ENCODE measurements at places on chromosomes 11 and 22.

- H3K4me3 ChIP-seq: no peak overlapping the region
- DNase-seq: no peak
- H3K4me1 ChIP-seq: no peaks in the 10 kb centered on the region
- no peaks in the 10 kb centered on the region for H3K27me3 ChIP-seq
- H3K27ac ChIP-seq: no peak overlapping the region
Measured at GRCh38 chr22:44097263-44098020, 73.3 kb downstream of the PARVB start.

GRCh38 chr11:117438371-117439000 is 110.8 kb downstream of the CEP164 start:
- H3K4me3 ChIP-seq: no peak overlapping the region
- no peak overlapping the region for H3K27ac ChIP-seq
- DNase-seq: no peak
- no peaks in the 10 kb centered on the region for H3K4me1 ChIP-seq
- H3K27me3 ChIP-seq: no peaks in the 10 kb centered on the region
- H3K36me3 ChIP-seq: no peaks in the 10 kb centered on the region

DNA sequence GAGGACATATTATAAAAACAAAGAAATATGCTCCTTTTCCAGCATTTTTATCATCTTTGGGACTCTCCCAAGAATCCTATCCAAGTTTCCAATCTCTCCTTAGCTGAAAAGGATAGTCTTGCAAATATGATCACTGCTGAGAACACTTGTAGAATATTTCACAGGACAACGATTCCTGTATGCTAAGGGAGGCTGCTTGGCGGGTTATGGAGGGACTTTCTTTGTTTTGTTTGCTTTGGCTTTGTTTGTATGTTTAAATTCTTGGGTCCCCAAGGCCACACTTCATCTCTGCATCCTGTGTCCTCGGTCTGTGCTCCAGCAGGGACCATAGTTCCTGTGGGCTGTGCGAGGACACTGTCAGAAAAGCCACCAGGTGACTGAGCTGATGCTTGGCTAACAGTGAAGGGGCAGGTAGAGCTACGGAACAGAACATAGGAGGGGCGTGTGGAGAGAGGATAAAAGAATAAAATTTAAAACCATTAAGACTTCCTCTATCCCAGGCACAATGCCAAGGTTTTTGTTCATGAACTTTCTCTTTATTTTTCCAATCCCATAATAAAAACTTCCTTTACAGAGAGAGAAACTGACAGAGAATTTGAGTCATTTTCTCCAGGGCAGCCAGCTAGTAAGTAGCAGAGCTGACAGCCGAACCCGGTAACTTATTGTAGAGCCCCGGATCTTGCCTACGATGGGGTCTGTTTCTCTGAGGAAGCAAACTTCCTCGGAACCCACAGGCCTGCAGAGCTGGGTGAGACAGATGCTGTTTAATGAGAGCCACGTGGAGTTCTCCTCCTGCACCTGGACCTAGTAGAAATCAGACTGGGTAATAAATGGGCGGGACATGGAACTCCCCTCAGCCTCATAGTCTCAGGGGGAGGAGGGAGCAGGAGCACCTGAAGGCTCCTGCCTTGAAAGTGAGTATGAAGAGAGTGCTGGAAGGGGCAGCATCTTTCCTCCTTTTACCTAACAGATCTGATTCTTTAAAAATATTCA is at the start of gene IZUMO1R:
Gene IZUMO1R (plus strand): TSS at position 615 of the 993 bp plus-strand sequence. CDS start 1,057 bp downstream, outside the sequence.
- H3K4me1 ChIP-seq: peaks cover 8% of the 10 kb centered on the region
- peak within 1 kb of the TSS; percentile 71 for H3K27ac ChIP-seq
- H3K36me3 ChIP-seq: no peaks in the 10 kb centered on the region
- no peak for DNase-seq
- H3K27me3 ChIP-seq: no peaks in the 10 kb centered on the region

GRCh38 chr22:18999008-18999407 is 62.9 kb upstream of the PRODH start:
- no peak overlapping the region for H3K27ac ChIP-seq
- no peaks in the 10 kb centered on the region for H3K4me1 ChIP-seq
- no peaks in the 10 kb centered on the region for H3K36me3 ChIP-seq
- no peak overlapping the region for H3K4me3 ChIP-seq

GRCh38 chr22:27612115-27612514 is 189.4 kb downstream of the MN1 start:
- no peak overlapping the region for H3K27ac ChIP-seq
- no peak overlapping the region for H3K4me3 ChIP-seq
- H3K36me3 ChIP-seq: no peaks in the 10 kb centered on the region
- no peaks in the 10 kb centered on the region for H3K27me3 ChIP-seq
- DNase-seq: no peak

GRCh38 chr11:73306977-73307322 is 1.1 kb upstream of the ARHGEF17 start:
- H3K4me1 ChIP-seq: no peaks in the 10 kb centered on the region
- no peak for DNase-seq
- H3K27ac ChIP-seq: peak overlapping the region; percentile 94
- H3K36me3 ChIP-seq: no peaks in the 10 kb centered on the region
- H3K4me3 ChIP-seq: peak overlapping the region; percentile 75

GRCh38 chr22:46429325-46429853 is 93.9 kb downstream of the TRMU start:
- DNase-seq: no peak
- no peaks in the 10 kb centered on the region for H3K27me3 ChIP-seq
- H3K36me3 ChIP-seq: no peaks in the 10 kb centered on the region
- H3K4me1 ChIP-seq: no peaks in the 10 kb centered on the region
- H3K27ac ChIP-seq: no peak overlapping the region
- H3K4me3 ChIP-seq: no peak overlapping the region

- H3K36me3 ChIP-seq: peaks cover 31% of the 10 kb centered on the region
- no peak for DNase-seq
- no peak overlapping the region for H3K27ac ChIP-seq
Measured at GRCh38 chr22:23789638-23790037, 2.9 kb downstream of the SMARCB1 start.

DNA sequence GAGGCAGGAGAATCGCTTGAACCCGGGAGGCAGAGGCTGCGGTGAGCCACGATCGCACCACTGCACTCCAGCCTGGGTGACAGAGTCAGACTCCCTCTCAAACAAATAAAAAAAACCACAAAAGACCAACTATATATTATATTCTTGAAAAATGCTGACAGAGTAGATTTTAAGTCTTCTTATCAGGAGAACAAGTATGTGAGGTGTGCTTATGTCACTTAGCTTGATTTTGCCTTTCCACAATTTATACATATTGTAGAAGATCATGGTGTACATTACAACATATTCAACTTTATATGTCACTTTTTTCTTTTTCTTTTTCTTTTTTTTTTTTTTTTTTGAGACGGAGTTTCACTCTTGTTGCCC is 24.1 kb upstream of the CARS1 start:
- no peaks in the 10 kb centered on the region for H3K4me1 ChIP-seq
- H3K36me3 ChIP-seq: no peaks in the 10 kb centered on the region
- no peak for DNase-seq
- H3K27ac ChIP-seq: no peak overlapping the region

DNA sequence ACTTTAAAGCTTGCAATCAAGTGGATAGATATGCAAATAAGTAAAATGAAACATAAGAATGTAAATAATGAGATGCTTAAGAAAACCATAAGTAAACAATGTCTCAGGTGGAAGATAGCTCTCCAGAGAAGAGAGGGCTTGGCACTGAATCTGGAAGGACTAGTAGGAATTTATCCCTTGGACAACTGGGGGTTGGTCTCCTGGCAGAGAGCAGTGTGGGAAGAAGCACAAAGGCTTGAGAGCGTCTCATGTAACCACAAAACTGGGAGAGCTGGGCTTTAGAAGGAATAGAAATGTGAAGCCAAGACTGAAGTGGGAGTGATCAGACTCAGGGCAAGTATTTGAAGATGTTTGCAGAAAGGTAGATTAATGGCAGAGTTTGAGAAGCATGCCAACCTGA is 31.3 kb downstream of the CARD18 start:
- DNase-seq: no peak
- H3K27me3 ChIP-seq: no peaks in the 10 kb centered on the region
- no peaks in the 10 kb centered on the region for H3K4me1 ChIP-seq
- H3K36me3 ChIP-seq: no peaks in the 10 kb centered on the region

DNA sequence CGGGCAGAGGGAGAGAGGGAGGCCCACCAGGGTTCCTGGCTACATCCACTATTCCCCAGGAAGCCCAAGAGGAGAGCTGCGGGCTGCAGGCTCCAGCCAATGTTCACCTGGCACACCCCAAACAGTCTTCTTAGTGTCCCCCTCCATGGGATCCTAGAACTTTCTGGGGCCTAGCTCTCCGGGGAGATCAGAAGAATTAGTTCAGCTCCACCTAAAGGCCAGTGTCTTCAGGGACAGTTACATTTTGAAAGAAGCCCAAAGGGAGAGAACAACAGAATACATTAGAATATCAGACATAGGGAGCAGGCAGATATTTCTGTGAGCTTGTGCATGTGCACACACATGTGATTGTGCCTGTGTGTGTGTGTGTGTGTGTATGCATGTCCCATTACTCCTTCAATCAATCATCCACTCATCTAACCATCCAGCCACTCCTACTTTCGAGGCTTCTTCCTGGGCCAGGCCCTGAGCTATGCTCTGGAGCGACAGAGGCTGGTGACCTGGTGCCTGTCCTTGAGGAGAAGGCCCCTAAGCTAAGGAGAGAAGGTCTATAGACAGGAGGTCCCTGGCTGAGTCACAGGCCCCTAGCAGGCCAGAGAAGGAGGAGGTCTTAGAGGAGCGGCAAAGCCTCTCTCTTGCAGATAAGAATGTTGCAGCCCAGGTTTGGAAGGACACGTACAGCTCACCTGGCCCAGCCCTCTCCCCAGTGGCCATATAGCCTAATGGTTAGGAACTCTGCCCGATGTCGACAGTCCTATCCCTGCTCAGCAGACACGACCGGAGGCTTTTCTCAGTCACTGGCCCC is 165.5 kb downstream of the DSCAML1 start:
- no peak overlapping the region for H3K4me3 ChIP-seq
- no peaks in the 10 kb centered on the region for H3K27me3 ChIP-seq
- H3K27ac ChIP-seq: no peak overlapping the region
- no peaks in the 10 kb centered on the region for H3K4me1 ChIP-seq
- no peak for DNase-seq

DNA sequence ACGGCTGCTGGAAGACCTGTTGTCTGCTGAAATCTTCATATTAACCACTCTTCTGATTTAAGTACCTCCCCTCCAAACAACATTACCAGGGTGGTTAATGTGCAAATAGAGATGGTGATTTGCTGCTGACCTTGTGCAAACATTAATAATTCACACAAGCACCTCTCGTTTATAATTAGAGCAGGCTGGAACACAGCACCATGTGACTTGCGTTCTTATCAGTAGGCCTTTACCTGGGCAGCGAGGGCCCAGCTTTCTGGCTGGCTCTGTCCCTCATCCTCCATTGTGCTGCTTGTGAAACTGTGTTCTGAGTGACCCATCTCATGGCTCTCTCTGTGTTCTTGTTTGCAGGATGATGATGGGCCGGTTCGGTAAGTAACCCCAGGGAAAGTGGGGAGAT is 41.0 kb upstream of the PARVG start:
- H3K27ac ChIP-seq: no peak overlapping the region
- H3K36me3 ChIP-seq: peaks cover 14% of the 10 kb centered on the region
- no peaks in the 10 kb centered on the region for H3K4me1 ChIP-seq
- DNase-seq: no peak
- H3K4me3 ChIP-seq: no peak overlapping the region

GRCh38 chr11:112753706-112754105 is 207.5 kb upstream of the NCAM1 start:
- no peak overlapping the region for H3K27ac ChIP-seq
- DNase-seq: no peak
- H3K36me3 ChIP-seq: no peaks in the 10 kb centered on the region
- no peak overlapping the region for H3K4me3 ChIP-seq
- H3K4me1 ChIP-seq: no peaks in the 10 kb centered on the region
- no peaks in the 10 kb centered on the region for H3K27me3 ChIP-seq

GRCh38 chr11:7186190-7186589 is 65.5 kb upstream of the SYT9 start:
- no peak for DNase-seq
- H3K27ac ChIP-seq: no peak overlapping the region
- H3K27me3 ChIP-seq: no peaks in the 10 kb centered on the region
- no peaks in the 10 kb centered on the region for H3K36me3 ChIP-seq
- H3K4me1 ChIP-seq: no peaks in the 10 kb centered on the region

DNA sequence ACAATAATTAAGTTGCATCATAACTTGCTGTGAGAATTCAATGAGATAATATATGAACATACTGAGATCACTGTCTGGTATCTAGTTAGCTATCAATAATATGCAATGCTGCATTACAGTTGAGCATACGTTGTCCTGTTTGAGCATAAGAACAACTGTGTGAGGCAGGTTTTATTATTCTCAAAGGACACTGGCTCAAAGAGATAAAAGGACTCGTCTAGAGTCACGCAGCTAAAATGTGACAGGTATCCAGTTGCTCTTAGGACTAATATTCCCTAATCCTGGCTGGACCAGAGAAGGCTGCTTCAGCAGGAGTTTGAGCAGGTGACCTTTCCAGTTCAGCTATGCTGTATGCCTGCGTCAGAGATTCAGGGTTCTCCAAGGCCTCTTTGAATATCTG is 92.5 kb downstream of the PLEKHA7 start:
- H3K36me3 ChIP-seq: no peaks in the 10 kb centered on the region
- H3K27ac ChIP-seq: no peak overlapping the region
- DNase-seq: no peak
- peaks cover 10% of the 10 kb centered on the region for H3K4me1 ChIP-seq
- H3K4me3 ChIP-seq: no peak overlapping the region

GRCh38 chr11:104464691-104465090 is 300.7 kb upstream of the PDGFD start:
- H3K36me3 ChIP-seq: no peaks in the 10 kb centered on the region
- no peak overlapping the region for H3K27ac ChIP-seq
- no peak overlapping the region for H3K4me3 ChIP-seq
- H3K27me3 ChIP-seq: no peaks in the 10 kb centered on the region
- DNase-seq: no peak

DNA sequence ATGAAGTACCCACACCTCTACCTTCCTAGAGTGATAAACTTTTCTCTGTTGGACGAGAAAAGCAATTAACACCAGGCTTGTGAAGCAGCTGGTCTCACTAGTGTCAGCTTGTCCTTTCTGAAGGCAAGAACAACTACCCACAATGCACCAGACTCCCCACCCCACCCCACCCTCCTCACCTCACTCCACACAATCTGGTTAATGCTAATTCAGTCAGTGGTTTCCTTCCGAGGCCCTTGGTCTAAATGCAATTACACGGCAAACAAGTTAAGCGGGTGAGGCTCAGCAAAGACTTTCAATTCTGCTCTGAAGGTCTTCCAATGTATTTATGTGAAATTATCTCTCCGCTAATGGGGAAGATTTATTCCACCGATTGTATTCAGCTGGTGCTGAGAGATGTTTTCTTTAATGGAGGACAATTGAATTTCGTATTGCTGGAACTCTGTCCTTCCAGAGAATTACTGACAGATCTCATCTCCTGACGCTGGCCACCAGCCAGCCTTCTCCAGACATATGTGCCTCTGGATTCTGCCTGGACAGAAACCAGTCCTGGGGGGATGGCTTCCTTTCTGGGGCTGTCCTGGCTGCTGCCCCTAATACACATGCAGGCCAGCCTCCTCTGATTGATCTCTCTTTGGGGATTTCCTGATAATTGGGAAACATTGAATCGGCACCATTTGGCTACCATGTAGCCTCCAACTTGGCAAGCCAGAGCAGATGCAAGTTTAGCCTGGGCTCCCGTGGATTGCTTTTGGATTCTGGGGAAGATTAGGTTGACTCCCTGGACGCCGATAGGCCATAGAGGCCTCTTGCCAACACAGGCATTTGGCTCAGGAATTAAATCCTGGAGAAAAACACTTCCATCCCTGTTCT is 165.8 kb upstream of the NARS2 start:
- H3K27me3 ChIP-seq: no peaks in the 10 kb centered on the region
- peaks cover 3% of the 10 kb centered on the region for H3K4me1 ChIP-seq
- H3K4me3 ChIP-seq: no peak overlapping the region
- no peak overlapping the region for H3K27ac ChIP-seq

Data from ascending aorta (tissue), 2 donors.